ENCODE measurements at places on chromosomes 16 and 17.

GRCh38 chr16:74297145-74297665, 591 bp downstream of the PSMD7 start:
- DNase-seq = peak; percentile 20

DNA sequence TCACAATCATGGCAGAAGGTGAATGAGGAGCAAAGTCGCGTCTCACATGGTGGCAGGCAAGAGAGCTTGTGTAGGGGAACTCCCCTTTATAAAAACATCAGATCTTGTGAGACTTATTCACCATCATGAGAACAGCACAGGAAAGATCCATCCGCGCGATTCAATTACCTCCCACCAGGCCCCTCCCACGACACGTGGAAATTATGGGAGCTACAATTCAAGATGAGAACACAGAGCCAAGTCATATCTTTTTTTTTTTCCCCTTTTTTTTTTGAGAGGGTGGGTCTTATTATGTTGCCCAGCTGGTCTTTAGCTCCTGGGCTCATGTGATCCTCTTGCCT, 60.0 kb downstream of the RPTOR start:
- no peak for DNase-seq

DNA sequence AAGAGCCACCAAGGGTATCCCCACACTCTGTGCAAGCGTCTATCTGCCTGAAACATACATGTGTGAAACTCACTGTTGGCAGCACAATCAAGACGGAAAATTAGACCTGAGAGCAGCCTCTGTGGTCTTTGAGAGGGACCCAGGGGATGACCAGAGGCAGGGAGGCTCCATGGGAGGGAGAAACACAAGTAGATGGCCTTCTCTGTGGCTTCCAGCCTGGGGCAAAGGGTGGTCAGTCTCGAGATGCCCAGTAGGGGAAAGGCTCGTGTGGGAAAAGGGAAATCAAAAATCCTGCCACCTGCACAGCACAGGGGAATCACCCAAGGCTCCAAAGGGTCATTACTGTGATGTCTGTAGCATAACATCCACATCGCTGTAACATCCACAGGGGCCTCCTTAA, 823.3 kb downstream of the KCNJ18 start:
- no peak for DNase-seq

GRCh38 chr16:1539720-1540555, 6.5 kb downstream of the TMEM204 start:
- no peak for DNase-seq
